ENCODE measurements at places on chromosomes 5 and 9.

GRCh38 chr9:84293001-84293798 lies 47.4 kb downstream of the SLC28A3 start:
- DNase-seq, result no peak

- no peak for DNase-seq
Observed at GRCh38 chr5:172170251-172170701, 17.7 kb downstream of the STK10 start.

DNA sequence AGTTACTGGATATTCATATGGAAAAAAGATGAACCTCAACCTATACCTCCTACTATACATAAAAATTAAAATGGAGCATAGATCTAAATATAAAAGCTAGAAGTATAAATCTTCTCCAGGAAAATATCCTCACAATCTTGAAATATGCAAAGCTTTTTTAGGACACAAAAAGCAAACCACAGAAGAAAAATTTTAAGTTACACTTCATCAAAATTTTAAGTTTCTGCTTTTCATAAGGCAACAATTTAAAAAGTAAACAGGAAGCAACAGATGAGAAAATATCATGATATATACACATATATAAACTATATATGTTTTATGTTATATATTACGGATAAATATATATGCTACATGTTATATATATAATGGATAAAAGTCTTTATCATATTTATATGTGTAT lies 157.5 kb downstream of the ADAMTS6 start:
- no peak for DNase-seq

- no peak for DNase-seq
Observed at GRCh38 chr5:128966375-128966774, 1.1 kb downstream of the SLC27A6 start.

DNA sequence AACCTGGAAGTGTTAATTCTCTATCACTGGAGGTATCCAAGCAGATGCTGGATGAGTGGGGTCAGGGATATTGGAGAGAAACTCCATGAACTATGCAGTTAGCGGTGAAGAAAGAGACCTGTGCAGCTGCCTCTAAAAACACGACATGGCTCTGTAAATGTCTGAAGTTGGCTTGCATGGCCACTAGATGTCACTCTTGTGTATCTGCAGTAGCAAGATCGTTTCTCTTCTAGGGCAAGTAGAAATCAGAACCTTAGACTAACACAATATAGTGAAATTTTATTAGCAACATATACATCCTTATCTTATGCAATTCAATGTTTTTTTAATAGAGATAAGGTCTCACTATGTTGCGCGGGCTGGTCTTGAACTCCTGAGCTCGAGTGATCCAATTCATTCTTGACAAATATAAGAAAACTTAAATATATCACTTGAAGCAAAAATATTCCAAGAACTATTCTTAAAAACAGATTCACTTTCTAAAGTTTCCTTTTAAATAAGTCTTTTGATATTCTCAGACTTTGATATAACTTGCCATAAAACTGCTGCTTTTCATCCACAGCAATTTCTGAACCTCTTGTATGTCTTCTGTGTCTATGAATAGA lies 2.9 kb downstream of the OR2S2 start:
- peak; percentile 33 for DNase-seq
